ENCODE measurements at places on chromosomes 1 and 21.

GRCh38 chr1:167594822-167595221 lies 35.2 kb upstream of the RCSD1 start:
- DNase-seq: no peak

DNA sequence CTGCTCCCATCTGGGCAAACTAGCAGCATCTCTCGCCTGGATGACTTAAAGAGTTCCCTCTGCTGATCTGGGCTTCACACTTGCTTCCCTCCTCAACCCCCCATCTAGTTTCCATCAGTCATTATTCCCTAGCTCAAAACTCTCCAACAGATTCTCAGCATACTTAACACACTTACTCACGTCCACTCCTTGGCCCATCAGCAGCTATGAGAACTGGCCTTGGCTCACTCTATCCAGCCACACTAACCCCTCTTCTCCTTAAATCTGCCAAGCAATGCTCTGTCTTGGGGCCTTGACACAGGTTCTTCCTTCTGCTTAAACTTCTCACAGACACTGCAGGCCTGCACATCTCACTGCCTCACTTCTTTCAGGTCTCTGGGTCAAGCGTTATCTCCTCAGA lies 41.6 kb downstream of the GNG12 start:
- peak; percentile 63 for DNase-seq

GRCh38 chr1:98763488-98764150 lies 102.1 kb downstream of the SNX7 start:
- DNase-seq: no peak

DNA sequence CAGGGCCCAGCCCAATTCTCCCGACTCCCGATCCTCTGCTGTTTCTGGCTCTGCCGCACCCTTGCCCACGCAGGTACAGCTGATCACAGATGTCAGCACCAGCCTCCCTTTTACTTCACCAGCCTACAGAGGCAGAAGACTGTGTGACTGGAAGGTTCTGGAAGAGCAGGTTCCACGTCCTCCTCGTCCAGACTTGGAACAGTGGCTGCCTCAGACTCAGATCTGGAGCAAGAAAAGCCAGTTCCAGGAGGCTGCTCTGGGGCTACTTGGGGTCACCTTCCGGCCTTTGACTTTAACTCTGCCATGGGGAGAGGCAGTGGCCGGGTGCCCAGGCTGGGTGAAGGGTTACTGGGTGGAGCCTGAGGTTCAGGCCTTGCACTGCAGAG lies 16.1 kb upstream of the KLHDC7A start:
- no peak for DNase-seq

All from SW 1271 (cell line).